ENCODE measurements at places on chromosomes 3 and 15.

DNA sequence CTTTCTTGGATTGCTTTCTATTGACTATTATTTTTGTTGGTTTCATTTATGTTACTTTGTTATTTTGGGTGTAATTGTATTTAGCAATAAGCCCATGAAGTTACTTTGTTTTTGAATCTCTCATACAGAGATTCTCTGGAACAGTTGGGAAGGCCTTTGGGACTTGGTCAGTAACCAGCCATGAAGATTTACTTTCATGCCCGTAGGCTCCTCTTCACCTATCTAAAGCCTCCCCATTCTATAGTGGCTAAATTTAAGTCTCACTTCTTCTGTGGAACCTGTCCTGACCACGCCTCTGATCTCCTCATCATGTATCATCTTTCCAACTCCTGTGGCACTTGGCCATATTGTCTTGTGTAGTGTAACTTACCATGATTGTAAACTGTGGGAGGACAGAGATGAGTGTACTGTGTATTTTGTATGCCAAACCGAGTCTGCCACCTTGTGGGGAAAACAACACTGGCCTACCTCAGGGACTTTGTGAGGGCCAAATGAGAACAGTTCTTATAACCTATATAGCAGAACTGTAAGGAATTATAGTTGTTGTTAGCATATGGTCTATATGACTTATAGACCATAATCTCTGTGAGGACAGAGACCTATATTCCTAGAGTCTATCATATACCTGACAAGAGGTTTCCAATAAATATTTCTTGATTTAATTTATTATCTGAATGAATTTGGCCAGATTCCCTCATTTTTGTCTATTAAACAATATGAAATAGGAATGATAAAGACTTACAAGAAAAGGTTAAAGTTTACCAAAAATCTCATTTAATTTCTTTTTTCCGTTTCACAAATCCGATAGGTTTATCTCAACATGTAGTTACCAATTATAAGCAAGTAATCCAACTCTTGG, 75.0 kb downstream of the STARD9 start:
- DNase-seq = peak; percentile 69

DNA sequence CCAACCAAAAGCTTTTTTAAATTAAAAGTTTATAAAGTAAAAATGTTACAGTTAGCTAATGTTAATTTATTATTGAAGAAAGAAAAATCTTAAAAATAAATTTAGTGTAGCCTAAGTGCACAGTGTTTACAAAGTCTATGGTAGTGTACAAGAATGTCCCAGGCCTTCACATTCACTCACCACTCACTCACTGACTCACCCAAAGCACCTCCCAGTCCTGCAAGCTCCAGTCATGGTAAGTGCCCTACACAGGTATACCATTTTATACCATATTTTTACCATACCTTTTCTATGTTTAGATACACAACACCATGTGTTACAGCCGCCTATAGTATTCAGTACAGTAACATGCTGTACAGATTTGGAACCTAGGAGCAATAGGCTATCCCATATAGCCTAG, 29.1 kb downstream of the SSR3 start:
- DNase-seq = no peak

- DNase-seq = no peak
Observed at GRCh38 chr3:186588632-186589031, 18.1 kb downstream of the DNAJB11 start.

- DNase-seq = no peak
Observed at GRCh38 chr3:172709774-172710663, 848 bp downstream of the NCEH1 start.

DNA sequence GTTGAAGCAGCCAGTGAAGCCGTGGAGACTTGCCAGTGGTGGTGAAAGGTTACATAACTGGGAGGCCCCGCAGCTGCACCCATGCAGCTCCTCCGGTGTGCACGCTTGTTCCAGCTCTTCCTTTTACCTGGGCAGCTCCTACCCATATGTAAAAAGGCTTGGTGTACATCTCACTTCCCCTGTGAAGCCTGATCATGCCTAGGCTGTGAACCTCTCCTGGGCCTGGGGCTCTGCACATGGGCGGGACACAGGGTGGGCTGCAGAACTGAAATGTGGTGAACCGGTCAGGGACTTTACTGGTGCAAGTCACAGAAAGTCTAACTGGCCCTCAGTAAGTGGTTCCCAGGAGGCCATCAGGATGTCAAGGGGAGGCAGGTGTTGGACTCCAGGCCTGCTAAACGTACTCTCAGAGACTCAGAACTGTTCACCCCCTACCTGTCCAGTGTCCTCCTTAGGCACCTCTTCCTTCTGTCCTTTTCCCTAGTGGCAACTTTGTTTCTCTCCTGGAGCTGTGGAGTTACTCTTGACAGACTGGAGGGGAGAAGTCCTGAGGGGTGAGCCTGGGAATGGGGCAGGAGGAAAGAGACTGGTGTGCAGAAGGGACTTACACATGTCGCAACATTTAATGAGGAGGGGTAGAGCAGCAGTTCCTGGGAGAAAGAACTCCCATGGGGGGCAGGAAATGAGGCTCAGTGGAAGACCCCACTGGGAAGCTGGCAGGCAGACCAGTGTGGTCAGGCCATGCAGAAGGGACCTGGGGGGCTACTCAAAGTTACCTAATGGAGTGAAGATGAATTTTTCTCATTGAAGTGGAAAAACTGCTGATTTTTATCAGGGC, 148.1 kb downstream of the EEFSEC start:
- no peak for DNase-seq

DNA sequence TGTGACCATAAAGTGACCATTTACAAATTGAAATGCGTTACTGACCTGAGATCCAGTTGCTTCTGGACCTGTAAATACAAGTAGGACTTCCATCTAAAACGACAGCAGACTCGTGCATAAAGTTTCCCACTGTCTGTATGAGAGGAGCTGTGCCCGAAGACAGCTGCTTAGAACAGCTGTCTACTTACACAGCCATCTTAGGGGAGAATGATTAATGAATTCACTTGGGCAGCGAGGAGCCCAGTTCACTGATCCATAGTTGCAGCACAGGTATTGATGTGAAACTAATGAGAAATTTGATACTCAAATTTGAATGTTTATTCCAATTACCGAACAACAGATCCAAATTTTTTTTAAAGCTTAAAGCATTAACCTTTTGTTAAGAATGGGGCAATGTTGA, 748.1 kb downstream of the NR2F2 start:
- DNase-seq = no peak

GRCh38 chr15:91911844-91912243, 58.3 kb downstream of the SLCO3A1 start:
- DNase-seq = no peak

DNA sequence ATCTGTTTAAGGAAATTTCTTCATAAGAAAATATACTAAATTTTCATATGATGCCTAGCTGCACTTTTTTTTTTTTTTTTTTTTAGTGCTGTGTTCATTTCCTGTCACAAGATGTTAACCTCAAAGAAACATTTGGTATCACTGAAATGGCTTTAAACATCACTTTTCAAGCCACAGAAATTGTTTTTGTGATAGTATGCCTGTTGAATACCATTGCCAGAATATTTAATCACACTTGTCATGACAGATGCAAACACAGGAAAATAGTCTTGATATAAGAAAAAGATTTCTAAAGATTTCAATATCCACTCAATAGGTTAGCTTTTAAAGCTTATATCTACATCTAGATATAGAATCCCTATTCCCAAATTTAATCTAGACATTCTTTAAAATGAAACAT, 608.5 kb upstream of the AGTR1 start:
- DNase-seq = no peak

DNA sequence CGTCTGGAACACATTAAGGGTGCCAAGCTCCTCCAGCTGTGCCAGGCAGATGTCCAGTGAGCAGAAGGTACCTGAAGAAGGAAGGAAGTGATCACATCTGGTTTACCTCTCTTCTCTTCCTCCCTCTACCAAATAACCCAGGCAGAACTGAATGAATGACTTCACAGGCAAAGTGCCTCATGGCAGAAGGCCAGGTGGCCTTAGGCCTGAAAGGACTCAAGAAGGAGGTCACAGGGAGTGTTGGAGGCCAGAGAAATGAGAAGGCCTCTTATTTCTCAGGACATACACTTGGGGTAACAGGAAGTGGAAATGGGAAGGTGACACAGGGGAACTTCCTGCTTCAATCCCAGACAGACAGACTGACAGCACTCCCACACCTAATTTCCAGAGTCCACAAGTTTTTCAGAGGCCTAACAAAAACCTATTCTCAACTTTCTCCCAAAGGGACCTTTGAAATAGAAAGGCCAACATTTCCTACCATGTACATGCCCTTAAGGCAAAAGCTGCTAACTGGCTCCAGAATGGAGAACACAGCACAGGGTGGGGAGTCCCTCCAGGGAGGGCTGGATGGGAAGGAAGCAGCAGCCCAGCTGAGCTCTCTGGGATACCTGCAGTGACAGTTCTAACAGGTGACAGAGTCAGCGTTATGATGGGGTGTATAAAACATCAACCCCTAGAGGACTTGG, 17.6 kb upstream of the SIN3A start:
- no peak for DNase-seq

GRCh38 chr3:63687278-63688225, 35.1 kb downstream of the SNTN start:
- no peak for DNase-seq

DNA sequence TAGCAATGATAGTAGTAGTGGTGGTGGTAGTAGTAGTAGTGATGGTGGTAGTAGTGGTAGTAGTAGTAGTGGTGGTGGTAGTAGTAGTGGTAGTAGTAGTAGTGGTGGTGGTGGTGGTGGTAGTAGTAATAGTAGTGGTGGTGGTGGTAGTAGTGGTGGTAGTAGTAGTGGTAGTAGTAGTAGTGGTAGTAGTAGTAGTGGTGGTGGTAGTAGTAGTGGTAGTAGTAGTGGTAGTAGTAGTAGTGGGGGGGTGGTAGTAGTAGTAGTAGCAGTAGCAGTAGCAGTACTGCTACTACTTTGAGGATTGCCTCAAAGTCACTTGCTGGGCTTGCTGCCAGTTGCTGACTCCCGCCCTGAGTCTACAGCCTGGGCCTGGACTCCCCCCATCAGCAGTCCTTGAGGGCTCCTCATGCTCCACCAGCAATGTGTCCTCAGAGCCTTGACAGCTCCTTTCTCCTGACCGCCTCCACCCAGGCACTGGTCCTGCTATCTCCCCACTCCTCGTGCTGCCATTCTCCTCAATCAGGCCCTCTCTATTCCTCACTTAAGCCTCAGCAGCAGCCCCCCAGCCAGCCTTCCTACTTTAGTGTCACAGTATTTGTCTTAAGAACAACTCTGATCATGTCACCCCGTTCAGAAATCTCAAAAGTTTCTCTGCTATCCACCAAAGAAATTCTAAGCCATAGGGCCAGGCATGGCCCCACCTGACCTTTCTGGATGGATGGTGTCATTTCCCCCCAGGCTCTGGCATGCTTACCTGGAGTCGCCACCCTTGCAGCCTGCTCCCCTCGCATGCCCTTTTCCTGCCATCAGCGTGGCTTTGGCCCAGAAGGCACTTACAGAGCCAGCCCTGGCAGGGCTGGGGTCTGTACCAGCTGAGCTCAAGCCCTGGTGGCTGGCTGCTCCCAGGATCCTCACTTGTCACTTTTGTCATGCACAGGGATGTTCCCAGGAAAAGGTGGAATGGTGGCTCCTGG, 45.6 kb downstream of the DLEC1 start:
- no peak for DNase-seq

DNA sequence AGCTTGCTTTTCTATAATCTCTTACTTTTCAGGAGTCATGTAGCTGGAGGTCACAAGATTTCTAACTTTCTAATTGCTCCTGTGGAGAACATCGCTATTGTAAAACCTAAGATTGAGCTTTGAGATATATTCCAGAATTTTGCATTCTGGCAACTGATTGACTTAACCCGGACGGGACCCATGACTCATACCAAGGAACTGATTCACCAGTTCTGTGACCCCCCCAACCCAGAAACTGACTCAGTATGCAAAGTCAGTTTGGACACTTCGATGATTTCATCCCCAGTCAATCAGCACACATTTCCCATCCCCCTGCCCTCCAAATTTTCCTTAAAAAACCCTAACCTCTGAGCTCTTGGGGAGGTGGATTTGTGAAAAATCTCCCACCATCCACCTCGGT, 396.5 kb upstream of the GBE1 start:
- DNase-seq = peak; percentile 51

GRCh38 chr3:194322678-194323211, 28.4 kb downstream of the CPN2 start:
- no peak for DNase-seq

GRCh38 chr3:188108703-188109412, 45.1 kb upstream of the LPP start:
- no peak for DNase-seq

DNA sequence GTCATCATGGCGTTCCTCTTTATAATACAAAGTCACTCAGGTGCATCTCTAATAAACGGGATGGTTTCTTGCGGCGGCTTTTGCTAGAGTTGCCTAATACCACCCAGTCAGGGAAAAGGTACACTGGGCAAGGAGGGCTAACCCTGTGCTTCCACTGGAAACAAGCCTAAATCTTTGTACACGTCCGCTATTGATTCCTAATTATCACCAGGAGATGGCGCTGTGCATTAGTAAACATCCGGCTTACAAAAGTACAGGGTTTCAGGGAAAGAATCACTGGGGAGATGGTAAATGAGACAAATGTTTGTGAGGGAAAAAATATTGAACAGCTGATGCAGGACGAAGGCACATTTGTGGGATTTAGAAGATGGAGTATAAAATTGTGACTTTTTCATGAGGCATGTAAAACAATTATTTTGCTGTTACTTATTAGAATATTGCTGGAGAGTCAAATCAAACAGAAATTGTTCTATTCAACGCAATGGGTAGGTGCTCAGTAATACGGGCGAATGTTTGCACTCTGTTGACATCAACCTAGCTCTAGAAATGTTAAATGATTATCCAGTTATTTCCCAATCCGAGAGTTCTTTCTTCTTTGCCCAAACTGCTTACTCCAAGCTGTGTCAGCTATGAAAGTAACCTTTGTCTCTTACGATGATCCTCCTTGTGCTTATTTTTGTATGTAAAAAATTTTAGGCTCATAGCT, 50.6 kb downstream of the GMNC start:
- DNase-seq = peak; percentile 37

DNA sequence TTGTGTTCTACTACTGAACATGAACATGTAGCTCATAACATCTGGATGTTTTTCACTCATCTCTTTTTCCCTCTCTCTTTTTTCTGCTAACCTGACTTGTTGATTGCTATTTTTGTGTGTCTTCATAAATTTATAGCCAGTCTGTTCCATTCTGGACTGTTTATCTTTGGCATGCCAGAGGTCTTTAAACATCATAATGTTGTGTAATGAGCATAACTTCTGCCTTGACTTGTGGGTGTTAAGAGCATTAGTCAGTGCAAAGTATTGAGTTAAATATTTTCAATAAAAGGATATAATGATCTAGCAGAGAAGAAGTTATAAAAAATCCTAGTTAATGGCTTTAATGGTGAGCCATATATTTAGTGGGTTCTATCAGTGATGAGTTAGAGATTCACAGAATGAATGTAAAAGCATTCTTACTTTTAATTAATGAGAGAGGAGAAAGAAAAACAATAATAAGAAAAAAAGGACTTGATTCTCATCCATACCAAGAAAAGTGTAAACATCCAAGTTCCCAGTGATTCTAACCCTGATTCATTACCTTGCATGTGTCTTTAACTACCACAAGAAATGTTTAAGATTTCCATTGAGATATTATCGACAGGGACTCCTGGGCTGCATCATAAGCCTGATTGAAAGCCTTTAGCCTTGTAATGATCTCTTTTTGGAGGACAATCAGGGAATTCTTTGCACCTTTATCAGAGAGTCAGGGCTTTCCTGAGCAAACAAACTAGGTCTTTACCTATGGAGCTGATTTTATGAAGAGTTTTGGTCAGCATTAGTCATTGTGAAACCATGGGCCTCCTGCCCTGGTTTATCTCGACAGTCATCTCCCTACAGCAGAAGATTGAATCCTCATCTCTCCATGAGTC, 22.9 kb downstream of the MITF start:
- DNase-seq = no peak

GRCh38 chr3:165156757-165157420, 39.3 kb downstream of the SLITRK3 start:
- DNase-seq = no peak

Data from glomerular endothelial cell (primary cell).